ENCODE measurements at places on chromosomes 4 and X.

DNA sequence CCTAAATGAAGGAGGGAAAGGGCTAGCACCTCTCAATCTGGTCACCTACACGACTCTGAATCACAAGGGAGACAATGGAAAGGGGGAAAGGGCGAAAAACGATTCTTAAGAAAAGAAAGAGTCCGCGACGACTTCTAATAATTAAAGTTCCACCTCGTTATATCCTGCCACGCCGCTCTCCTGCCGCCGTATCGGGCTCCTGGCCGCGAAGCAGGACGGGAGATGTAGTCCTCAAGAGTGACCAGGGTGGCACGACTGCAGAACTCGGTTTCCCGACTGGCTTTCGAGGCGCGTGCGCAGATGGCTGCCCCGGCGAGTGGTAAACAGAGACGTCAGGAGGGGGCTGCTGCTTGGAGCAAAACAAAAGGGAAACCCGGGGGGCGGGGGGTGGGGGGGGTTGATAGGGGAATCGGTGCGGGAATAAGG, at the start of gene FOXO4:
TSS of gene FOXO4 (plus strand) at position 297 of the 426 bp plus-strand sequence. CDS start 678 bp downstream, outside the sequence.
- peak; percentile 91 for DNase-seq

- no peak for DNase-seq
Observed at GRCh38 chr4:77040854-77041725, 34.7 kb downstream of the CCNI start.

GRCh38 chr4:133638751-133639150, 489.7 kb downstream of the PCDH10 start:
- no peak for DNase-seq

- DNase-seq = no peak
Observed at GRCh38 chrX:39226251-39226650, 425.0 kb downstream of the MID1IP1 start.

GRCh38 chrX:65783746-65784145, 116.3 kb downstream of the MSN start:
- DNase-seq = no peak

- no peak for DNase-seq
Observed at GRCh38 chr4:130424211-130424610, 1328.3 kb downstream of the C4orf33 start.

DNA sequence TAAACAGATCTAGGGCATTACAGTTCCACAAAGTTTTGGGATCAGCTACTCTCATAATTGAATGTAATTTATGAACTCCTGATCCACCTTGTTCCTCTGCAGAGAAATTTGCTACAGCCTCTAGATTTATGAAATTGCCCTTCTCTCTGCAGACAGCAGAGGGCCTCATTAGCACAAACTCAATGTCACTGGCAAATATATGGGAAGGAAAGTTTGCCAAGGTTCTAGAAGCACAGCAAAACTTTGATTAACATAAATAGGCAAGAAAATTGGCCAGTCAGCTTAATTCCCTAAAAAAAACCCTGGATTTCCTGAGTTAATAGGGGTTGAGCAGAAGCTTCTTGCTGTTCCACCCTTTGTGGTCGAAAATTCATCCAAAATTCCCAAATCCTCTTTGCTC, 31.5 kb downstream of the PRPS1 start:
- DNase-seq = peak; percentile 5

DNA sequence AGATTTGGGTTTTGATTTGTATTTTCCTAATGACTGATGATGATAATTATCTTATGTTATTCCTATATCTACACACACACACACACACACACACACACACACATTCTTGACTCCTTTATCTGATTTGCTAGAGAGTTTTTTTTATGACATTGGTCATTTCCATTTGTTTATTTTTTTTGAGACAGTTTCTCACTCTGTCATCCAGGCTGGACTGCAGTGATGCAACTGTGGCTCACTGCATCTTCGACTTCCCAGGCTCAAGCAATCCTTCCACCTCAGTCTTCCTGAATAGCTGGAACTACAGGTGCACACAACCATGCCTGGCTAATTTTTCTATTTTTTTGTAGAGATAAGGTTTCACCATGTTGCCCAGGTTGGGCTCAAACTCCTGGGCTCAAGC, 6.7 kb downstream of the ZNF81 start:
- DNase-seq = no peak

DNA sequence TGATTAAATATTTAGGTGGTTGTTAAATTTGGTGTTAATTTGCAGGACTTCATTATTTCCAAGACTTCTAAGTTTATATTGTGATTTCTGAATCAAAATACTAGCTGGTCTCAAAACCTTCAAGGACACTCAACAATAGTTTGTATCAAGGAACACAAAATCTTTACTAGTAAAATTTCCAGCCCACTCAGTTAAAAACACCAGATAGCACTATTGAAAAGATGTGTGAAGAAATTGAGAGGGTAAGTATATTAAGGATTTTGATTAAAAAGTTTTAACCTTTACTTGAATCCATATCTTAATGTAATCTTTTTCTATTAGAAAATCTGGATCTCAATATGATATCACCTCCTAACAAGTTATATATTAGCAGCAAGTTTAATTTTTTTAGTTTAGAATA, 89.3 kb upstream of the UGT8 start:
- DNase-seq = no peak

- DNase-seq = no peak
Observed at GRCh38 chr4:38868059-38868960, 704 bp downstream of the FAM114A1 start.

DNA sequence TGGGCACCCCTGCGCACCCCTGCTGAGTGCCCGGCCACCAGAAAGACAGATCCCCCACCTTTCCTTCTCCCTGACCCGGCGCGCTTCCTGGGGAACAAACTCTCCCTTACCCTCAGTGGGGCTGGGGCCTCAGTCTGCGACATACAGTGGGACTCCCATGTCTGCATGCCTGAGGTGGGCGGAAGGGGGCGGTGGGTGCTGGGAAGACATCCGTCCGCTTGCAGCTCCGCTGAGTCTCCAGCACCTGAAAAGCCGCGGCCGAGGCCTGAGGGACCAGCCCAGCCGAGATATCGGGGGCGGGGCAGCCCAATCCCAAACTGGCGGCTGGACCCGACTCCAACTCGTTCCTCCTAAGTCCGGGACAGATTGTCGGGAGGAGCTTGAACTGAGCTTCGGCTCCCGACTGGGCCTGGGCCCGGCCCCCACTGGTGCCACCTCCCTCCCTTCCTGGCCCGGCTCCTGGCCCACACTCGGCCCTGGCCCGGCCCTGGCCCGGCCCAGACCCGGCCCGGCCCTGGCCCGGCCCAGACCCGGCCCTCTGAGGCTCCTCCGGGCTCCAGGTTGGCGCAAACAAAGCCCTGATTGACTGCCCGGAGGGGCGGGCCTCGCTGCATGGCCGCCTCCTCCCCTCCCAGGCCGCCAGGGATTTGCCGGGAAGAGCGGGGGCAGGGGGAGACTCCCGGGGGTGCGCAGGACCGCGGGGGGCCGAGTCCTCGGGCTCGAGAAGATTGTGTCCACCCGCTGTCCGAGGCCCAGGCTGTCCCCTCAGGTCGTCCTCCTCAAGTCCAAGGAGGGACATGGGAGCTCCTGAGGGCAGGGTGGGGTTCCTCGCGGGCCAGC, 877 bp upstream of the SLC16A2 start:
- DNase-seq = peak; percentile 28

- DNase-seq = no peak
Observed at GRCh38 chrX:114015966-114016365, 567.9 kb upstream of the HTR2C start.

DNA sequence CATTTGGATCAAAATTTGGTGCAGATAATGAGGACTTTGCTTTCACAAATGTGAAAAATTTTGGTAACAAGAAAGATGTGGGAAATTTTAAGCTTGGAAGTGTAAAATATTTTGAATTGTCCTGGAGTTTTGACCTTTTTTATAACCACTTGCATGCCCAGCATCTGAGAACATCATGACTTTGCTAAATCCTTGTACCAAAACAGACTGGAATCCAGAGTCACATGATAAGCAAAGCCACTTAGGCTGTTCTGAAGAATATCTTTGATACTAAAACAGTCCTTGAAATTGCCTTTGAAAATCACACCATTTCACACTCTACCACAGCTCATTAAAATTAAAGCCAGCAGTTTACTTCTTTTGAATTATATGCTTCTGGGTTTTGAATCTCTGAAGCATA, 2.5 kb upstream of the PPM1K start:
- DNase-seq = no peak

DNA sequence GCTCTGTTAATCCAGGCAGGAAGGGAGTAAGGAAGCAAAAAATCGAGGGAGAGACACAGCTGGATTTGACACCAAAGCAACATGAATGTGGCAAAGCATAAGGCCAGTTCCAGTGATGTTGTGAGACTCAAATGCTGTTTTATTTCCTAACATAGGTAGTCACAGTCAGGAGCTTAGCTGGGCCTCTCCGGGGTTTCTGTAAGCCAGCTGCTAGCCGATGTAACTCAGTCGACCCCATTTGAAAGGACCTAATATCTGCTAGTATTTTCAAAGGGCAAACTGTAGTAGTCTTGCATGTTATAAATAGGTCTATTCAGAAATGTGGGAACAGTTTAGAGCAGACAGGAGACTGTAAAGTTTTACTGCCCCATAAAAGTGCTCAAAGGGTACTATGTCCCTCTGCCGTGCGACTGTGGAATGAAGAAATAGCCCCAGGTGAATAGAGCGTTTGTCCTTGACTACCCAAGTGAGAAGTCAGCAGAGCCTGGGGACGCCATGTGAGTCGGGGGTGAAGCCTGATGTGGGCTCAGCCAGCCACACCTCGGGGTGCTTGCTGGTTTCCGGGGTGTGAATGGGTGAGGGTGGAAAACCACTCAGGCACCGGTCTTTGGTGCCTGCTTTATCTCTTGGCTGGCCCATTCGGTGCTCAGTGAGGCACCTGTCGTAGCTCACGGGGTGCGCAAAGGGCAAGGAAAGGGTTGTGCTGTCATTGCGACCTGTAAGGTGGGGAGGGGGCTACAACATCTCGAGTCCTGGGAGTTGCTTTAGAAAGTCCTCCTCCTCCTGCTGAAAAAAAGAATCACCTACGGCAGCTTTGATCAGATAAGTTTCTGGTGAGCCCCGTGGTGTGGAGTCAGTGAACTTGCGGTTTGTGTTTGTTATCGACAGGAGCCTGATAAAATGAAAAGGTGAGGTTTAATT, 745 bp downstream of the TRIM2 start:
- no peak for DNase-seq

DNA sequence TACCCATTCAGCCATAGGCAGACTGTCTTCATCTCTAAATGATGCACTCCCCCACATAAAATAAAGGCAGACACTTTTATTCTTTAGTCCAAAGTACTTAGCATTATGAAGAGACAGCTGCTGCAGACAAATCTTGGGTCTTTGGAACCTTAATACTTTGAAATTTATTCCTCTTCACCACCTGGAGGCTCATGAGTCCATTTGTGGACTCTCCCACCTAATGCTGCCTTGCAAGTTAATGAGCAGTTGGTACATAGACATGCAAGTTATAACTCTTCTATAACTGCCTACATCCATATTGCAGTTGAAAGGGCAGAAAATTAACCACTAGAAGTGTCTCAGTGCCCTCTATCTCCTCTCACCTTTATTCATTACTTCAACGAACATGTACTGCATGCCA, 118.6 kb upstream of the CPEB2 start:
- no peak for DNase-seq

DNA sequence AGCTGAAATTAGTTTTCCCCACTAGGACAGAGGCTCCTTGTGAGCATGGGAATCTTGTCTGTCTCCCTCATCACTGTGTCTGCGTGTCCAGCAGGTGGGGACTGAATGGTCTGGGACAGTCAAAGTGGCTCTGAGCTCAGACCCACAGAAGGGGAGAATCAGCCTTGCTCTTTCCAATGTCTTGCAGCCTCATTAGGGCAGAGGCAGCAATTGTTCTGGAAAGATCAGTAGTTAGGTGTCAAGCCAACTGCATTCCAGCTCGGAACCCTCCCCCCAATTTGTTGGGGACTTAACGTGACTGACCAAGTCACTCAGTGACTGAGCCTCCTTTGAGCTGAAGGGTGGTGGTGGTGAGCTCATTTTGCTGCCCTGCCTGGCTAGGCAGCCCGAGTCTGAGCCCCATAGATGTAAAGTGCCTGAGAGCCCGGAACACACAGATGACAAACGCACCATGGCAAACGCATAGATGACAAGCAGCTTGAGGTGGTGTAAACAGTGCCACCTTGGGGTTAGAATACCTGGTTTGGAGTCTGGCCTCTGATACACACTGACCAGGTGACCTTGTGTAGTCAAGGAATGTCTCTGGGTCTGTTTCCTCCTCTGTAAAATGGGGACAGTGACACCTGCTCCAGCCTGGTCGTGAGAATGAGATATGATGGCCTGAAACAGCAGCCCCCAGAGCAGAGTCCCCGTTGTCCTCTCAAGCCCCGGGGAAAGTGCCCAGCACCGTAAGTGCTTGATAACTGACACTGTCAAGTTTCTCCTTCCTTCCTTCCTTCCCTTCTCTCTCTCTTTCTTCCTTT, 2.7 kb upstream of the SORCS2 start:
- DNase-seq = no peak

DNA sequence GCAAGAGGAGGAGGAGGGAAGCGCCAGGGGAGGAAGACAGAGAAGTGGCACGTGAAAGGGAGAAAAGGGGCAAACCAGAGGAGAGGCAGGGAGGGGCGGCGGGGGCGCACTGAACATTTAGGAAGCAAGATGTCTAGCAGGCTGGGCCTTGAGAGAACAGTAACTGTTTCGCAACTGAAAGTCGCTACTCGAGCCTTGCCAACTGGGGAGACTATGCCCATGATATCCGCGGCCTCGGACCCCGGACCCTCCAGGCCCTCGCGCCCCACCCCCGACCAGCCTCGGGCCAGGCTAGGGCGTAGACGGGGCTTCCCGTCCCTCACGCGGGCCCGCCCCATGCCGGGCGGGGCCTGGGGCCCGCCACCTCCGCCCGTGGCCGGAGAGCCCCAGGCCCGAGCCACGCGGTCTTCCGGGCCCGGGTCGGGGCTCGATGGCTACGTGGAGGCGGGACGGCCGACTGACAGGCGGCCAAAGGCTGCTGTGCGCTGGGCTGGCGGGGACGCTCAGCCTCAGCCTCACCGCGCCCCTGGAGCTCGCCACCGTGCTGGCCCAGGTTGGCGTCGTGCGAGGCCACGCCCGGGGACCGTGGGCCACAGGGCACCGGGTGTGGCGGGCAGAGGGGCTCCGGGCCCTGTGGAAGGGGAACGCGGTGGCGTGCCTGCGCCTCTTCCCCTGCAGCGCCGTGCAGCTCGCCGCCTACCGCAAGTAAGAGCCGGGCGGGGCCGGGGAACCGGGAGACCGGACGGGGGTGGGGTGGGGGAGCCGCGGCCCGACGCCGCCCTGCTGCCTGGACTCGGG, at the start of gene SLC25A43:
TSS of gene SLC25A43 (plus strand) at position 363 of the 798 bp plus-strand sequence. CDS start at position 431, 68 bp downstream.
- DNase-seq = no peak

- no peak for DNase-seq
Observed at GRCh38 chr4:107666134-107666533, 53.9 kb downstream of the PAPSS1 start.

- no peak for DNase-seq
Observed at GRCh38 chr4:176393306-176394013, 73.7 kb downstream of the SPCS3 start.

GRCh38 chrX:154021131-154021611, 1.5 kb upstream of the IRAK1 start:
- no peak for DNase-seq

- DNase-seq = no peak
Observed at GRCh38 chr4:71604785-71605184, 179.1 kb downstream of the GC start.

DNA sequence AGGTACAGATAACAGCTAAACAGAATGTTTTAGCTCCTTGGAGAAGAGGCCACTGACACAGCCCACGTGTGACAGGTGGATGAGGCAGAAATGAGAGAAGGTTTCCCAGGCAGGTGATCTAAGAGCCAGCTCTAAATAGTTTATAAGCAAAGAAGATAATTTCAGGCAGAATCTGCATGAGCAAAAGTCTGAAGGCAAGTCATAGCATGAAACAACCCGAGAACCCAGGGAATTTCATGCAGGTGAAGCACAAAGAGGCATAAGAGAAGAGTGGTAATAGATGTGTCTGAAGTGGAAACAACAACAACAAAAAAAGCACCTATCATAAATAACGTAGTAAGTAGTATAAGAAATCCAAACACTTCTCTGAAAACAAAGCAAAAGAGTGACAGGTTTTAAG, 275.8 kb upstream of the CPEB2 start:
- DNase-seq = no peak

Data from amygdala (tissue), 56 donors.